ENCODE measurements at places on chromosomes 11 and 22.

GRCh38 chr11:126492331-126493082 lies 137.0 kb downstream of the ST3GAL4 start:
- no peak for DNase-seq

GRCh38 chr22:44080936-44081861 lies 57.1 kb downstream of the PARVB start:
- peak; percentile 48 for DNase-seq

DNA sequence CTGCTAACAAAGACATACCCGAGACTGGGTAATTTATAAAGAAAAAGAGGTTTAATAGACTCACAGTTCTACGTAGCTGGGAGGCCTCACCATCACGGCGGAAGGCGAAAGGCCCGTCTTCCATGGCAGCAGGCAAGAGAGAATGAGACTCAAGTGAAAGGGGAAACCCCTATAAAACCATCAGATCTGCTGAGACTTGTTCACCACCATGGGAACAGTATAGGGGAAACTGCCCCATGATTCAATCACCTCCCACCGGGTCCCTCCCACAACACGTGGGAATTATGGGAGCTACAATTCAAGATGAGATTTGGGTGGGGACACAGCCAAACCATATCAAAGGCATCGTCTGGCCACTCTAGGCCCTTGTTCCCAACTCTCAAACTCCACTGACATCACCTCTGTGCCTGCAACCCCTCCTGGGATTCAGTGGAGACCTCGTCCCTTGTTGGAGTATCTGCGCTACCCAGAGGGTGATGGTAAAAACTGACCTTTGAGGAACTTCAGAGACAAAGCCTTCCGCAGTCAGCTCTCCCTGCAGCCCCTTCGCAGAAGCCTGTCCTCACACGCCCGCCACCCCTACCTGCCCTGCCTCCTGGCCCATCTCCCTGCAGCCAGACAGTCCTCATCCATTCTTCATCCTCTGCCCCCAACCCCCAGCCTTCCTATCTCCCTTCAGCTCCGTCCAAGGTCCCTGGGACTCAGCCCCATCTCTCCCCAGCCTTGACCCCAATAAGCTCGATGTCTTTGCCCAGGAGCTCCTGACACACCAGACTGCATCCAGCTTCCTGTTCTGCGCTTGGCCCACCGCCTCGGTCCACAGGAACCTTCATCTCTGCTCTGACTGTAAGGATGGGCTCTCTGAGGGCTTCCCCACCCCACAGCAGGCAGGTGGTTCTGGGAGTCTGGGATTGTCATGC lies 15.8 kb downstream of the CCND1 start:
- no peak for DNase-seq

GRCh38 chr11:1042626-1043562 lies 6.4 kb upstream of the MUC6 start:
- no peak for DNase-seq

GRCh38 chr11:9736365-9736764 lies 72.5 kb downstream of the SWAP70 start:
- no peak for DNase-seq

DNA sequence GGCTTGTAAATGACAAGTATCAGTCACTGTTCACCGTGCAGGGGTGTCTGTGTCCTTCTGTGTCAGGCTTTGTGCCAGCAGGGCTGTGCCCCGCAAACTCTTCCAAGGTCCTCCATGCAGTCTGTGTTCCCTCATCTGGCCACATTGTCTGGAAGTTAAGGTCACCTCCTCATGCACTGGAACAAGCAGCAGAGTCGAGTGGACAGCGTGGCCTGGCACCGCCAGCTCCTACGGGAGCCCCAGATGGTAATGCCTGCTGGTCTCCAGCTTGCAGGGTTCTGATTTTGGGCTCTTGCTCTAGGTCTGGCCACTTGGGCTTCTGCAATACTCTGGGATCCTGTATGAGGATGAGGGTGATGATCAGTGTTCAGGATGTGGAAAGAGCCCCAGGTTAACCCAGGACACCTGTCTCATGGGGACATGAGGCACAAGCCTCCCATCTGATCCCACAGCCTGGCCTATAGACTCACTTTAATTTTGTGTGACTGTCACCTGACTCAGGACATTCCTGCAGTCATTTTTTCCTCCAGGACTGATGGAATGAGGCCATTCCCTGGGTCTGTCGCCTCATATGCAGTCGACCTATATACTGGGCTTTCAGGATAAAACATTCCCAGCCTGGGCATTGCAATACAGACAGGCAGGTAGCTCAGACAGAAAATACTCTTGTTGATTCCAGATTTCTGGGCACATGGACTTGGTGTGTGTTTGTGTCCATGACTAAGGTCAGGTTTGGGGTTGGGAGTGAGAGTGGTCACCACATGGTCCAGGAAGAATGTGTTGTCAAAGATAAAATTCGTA lies 106.3 kb upstream of the TOP3B start:
- DNase-seq = no peak

GRCh38 chr11:35487532-35488078 lies 37.8 kb downstream of the PAMR1 start:
- DNase-seq = peak; percentile 64

- DNase-seq = no peak
These were observed 131.2 kb downstream of the BUD13 start for GRCh38 chr11:116641561-116642045.

DNA sequence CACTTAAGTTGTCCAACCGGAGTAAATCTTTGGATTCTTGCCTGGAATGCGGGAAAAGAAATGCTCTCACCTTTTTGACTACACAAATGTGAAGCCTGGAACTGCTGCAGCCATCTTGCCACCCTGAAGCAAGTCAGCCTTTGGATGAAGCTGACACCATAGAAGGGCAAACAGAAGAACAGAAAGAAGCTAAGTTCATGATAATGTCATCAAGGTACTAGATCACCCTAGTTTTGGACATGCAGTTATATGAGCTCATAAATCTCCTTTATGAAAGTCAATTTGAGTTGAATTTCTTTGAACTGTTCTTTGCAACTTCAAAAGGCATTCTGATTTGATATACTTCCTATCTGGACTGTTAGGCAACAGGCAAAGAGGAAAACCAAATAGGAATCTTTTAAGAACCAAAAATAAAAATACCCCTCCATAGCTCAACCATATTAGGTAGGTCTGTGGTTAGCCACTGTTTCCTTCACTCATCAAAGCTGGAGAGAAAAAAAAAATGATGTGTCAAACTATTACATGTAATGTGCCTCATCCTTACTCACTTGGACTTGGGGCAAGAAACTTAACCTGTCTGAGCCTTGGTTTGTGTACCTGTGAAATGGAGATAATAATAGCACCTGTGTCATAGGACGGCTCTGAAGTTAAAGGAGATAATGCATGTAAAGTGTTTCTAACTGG lies 91.9 kb downstream of the WT1 start:
- no peak for DNase-seq

DNA sequence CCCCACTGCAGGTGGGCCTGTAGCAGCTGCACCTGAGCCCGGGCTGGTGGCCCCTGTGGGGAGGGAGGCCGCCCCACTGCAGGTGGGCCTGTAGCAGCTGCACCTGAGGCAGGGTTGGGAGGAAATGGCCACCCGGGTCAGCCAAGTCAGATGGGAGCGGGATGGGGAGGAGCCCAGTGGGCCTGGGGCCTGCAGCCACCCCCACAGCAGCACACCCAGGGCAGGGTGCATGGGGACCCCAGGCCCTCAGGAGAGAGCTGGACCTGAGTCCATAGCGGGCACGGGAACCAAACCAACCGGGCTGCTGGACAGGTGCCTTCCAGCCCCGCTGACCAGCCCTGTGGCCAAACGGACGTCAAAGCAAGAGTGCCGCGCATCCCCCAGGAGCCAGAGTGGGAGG lies 61.7 kb downstream of the BRD1 start:
- DNase-seq = no peak

GRCh38 chr11:100575860-100576717 lies 111.0 kb upstream of the ARHGAP42 start:
- no peak for DNase-seq

DNA sequence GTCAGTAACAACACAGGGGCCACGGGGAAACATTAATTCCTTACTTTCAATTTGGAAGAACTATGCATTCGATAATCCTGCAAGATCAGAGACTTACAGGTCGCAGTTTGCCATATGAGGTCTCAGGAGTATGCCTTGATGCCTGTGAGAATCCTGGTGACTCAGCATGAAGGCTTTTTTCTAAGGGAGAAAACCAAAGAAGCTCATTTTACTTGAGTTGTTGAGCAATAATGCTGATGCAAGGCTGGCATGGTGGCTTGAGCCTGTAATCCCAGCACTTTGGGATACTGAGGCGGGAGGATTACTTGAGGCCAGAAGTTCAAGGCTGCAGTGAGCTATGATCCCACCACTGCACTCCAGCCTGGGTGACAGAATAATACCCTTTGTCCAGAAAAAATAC lies 26.6 kb downstream of the ATG16L2 start:
- no peak for DNase-seq

DNA sequence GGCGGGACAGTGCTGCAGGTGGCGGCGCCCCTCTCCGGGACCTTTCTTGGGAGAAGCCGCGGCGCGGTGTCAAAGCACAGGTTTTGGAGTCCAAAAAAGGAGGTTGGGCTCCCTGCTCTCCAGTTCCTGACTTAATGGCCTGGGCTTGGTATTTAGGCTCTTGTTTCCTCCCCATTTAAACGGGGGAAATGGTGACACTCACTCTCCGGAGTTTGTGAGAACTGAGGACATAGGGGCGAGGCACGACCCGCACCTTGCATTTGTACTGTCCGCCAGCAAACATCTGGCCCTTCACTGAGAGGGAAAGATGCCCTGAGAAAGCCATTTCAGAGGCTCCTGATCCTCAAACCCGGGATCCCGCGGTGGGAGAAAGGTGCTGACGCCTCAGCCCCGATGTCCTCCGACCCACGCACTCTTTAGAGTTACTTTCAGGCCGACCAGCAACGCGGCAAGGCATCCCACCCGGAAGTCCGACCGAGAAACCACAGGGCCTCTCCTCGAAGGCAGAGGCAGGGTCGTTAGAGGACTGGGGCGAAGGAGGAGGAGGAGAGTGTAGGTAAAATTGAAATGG lies 2.9 kb upstream of the WDR74 start:
- no peak for DNase-seq

DNA sequence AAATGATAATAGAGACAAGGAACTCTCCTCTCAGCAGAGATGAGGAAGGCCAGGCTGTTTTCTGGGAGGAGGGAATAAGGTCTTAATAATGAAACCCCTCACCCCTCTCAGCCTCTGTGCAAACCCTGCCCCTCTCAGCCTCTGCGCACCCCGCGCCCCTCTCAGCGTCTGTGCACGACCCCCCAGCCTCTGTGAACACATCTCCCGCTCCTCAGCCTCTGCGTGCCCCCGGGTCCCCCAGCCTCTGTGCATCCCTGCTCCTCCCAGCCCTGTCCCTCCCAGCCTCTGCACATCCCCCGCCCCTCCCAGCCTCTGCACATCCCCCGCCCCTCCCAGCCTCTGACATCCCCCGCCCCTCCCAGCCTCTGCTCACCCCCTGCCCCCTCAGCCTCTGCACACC lies 837.8 kb downstream of the TBC1D22A start:
- no peak for DNase-seq

DNA sequence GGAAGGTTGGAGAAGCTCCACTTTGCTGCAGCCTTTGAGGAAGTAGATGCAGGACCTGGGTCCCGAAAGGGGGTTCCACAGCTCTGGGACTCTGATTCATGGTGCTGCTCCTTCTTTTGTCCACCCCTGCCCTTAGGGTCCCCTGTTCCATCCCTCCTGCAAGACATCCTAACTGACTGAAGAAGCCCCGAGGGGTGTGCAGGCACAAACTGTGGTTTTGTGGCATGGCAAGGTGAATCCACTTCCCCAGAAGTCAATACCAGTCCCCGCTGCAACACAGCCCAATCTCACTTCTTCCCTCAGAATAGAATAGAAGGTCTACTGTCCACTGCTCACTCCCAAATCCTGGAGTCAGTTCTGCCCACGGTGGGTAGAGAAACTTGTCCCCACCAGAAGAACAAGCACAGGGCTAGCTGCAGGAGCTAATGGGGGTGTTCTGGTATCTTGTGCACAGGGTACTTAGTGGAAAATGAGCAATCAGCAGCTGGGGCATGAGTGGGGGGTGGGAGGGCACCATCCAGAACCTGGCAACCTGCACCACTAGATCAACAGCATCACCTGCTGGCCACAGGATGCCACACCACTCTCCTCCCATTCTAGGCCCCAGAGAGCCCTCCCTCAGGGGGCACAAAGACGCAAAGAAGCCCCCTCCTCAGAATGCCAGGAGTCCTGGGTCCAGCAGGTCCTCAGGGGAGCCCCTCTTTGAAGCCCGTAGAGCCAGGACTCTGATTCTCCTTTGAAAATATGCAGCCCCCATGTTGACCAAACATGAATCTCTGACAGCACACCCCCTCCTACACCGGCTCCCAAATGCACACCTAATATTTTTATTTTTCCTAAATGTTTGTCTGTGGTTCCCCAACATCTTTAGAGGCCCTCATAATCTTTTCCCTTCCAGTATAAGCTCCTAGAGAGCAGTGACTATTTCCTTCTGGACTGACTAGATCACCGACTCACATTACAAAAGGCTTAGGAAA lies 14.1 kb downstream of the SPATA19 start:
- no peak for DNase-seq

- DNase-seq = no peak
These were observed 15.8 kb upstream of the OMP start for GRCh38 chr11:77086521-77087472.

- DNase-seq = no peak
These were observed 92.4 kb downstream of the JRKL start for GRCh38 chr11:96482193-96482592.

GRCh38 chr11:66920978-66921784 lies 37.0 kb downstream of the PC start:
- DNase-seq = no peak

GRCh38 chr11:123426789-123427188 lies 3.3 kb upstream of the GRAMD1B start:
- DNase-seq = no peak

GRCh38 chr11:87190071-87190470 lies 152.3 kb downstream of the TMEM135 start:
- DNase-seq = no peak

GRCh38 chr11:46264976-46265375 lies 12.5 kb upstream of the CREB3L1 start:
- no peak for DNase-seq

GRCh38 chr11:59615120-59615636 lies 396 bp downstream of the OSBP start:
- no peak for DNase-seq

DNA sequence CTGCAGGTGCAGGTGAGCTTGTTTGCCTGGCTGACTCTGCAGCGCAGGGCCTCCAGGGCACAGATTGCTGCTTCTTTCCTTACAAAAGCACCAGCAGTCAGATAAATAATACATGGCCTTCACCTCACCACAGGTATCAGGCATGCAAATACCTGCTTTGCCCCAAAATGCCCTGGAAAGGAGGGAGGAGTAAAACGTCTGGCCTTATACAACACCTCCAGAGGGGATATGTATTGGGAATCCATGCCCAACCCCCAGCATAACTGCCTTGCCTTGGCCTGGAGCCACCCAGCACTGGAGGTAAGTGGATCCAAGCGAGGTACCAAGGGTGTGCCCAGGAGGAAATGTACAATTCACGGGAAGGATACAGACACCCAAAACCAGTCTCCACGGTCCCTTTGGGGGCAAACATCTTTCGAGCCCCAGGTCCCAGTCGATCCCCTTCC lies 860 bp downstream of the TMEM184B start:
- no peak for DNase-seq

- DNase-seq = no peak
These were observed 94.3 kb downstream of the RNF169 start for GRCh38 chr11:74842967-74843366.

- no peak for DNase-seq
These were observed 5.4 kb downstream of the GRK2 start for GRCh38 chr11:67271541-67272284.

- no peak for DNase-seq
These were observed 1155.9 kb downstream of the TBC1D22A start for GRCh38 chr22:47918276-47918921.
